CD4-positive, alpha-beta memory T cell (primary cell): ENCODE measurements at places on chromosomes 2 and 18.
A peak's percentile ranks its signal among the peaks of the same experiment; 100 is the strongest.

- no peak overlapping the region for H3K4me3 ChIP-seq
- no peaks in the 10 kb centered on the region for H3K27me3 ChIP-seq
- no peak for DNase-seq
- no peaks in the 10 kb centered on the region for H3K36me3 ChIP-seq
- no peaks in the 10 kb centered on the region for H3K4me1 ChIP-seq
These were observed 8.8 kb upstream of the IFIH1 start for GRCh38 chr2:162327134-162327769.

GRCh38 chr2:178452870-178453269, 1.7 kb downstream of the PJVK start:
- H3K4me1 ChIP-seq: peaks cover 31% of the 10 kb centered on the region
- no peaks in the 10 kb centered on the region for H3K27me3 ChIP-seq

DNA sequence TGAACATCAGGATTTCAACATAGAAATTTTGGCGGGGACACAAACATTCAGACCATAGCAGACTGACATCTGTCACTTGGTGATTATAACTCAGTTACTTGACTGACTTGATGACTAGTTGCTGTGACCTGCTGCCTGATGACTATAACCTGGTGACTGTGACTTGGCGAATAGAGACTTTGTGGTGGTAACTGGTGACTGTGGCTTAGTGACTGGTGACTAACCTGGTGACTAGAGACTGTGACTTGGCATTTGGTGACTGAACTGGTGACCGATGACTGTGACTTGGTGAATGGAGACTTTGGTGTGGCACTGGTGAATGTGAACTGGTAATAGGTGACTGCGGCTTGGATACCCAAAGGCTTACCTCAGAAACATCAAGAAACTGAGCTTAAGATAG, 563.1 kb upstream of the FAM98A start:
- H3K27ac ChIP-seq: no peak overlapping the region
- no peaks in the 10 kb centered on the region for H3K36me3 ChIP-seq
- no peaks in the 10 kb centered on the region for H3K4me1 ChIP-seq

- H3K4me1 ChIP-seq: peaks cover 65% of the 10 kb centered on the region
- no peaks in the 10 kb centered on the region for H3K27me3 ChIP-seq
- H3K36me3 ChIP-seq: no peaks in the 10 kb centered on the region
- H3K27ac ChIP-seq: peak overlapping the region; percentile 78
- DNase-seq: no peak
- peak overlapping the region; percentile 18 for H3K4me3 ChIP-seq
These were observed 2.5 kb downstream of the GYPC start for GRCh38 chr2:126658319-126658904.
